Activated naive CD8-positive, alpha-beta T cell treated with anti-CD3 and anti-CD28 coated beads for 36 hours (primary cell): ENCODE measurements at places on chromosomes 16 and 17.
A peak's percentile ranks its signal among the peaks of the same experiment; 100 is the strongest.

DNA sequence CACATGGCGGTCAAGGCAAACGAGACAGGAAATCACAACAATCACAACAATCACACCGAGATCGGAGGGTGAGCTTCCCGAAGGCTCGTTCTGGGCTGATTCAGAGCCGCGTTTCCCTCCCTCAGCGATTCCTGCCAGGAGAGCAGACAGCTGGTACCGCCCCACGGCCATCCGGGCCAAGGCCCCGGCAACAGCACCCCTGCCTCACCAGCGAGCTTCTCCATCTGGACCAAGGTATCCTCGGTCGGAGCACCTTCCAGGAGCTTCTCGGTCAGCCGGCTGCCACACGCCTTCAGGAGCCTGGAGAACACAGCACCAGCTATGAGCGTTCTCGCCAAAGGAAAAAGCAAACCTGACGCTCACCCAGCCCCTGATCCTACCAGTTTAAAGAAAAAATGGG is 15.2 kb upstream of the PLD6 start:
- no peak for DNase-seq

DNA sequence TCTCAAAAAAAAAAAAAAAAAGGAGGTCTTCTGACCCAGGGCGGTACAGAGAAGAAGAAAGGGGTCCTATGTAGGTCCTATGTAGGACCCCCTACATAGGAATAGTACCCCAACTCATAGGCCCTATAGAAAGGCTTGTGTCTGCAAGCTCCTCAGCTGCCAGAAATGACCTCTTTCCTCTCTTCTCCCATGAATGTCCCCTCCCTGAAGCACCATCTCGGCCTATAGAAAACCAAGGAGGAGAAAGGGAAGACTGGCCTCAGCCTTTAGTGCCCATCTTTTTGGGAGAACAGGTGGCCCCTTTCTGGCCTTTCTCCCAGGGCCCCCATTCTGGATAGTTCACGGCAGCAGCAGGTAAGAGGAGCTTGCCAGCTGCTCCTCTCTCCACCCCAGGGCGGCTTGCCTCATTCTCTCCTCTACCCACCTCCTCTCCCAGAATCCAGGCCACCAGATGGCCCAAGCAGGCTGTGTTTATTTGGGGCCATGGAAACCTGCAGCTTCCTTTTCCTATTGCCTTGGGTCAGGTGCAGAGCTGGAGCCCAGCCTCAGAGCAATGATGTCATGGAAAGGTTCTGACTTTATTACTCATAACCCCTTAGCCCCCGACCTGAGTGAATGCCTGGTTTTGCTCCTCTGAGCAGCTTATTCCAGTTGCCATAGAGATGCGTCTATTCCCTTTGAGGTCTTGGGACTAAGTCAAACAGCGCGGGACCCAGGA is 1.6 kb upstream of the MRPL58 start:
- peak; percentile 41 for DNase-seq

- no peak for DNase-seq
Measured at GRCh38 chr17:48567209-48567608, 10.9 kb downstream of the HOXB4 start.

DNA sequence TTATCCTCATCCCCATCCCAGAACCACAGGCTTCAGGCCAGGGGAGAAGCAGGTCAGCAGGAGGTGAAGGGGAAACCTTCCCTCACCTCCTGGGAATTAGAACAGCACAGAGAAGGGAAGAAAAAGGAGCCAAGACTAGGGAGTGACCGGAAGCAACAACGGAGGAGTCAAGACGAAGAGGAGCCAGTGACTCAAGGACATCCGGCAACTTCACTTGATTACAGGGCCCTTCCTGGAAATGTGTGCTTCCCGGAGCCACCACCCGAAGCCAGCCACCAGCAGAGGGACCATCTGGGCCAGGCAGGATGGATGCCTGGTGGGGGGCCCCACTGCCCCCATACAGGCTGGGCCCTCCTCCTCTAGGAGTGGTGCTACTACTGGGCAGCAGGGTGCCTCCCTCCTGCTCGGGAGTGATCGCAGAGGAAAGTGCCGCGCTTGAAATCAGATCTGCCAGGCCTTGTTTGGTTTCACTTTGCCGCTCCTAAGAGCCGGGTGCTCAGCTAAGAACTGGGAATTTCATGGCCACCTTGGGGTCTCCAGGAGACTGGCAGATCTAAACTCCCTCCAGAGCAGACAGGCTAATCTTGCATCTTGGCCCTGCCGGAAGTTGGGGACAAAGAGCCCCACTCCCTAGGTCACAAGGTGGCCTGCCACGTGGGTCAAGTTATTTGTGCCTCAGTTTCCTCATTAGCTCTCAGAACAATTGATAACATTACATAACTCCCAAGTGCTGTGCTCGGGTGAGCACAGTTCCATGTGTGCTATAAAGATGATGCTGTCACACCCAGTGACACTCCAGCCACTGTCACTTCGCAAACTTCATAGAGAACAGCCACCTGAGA is 6.6 kb downstream of the CDC42EP4 start:
- no peak for DNase-seq

DNA sequence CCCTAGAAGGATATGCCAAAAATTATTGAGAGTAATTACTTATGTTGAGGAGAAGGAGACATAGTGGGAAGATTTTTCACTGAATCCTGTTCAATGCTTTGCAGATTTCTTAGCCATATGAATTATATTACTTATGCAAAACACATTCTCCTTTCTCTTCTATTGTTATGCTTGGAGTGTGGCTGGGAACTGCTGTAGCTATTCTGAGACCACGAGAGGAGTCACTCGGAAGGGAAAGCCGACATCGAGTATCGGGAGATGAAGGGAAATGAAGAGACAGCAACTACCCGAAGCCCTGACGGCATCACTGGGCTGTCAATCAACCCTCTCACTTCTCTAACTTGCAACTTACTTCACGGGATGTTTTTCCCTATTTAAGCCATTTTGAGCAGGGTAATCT is 39.6 kb downstream of the STX8 start:
- DNase-seq = no peak

GRCh38 chr16:22813223-22813947 is 577 bp upstream of the HS3ST2 start:
- peak; percentile 56 for DNase-seq

DNA sequence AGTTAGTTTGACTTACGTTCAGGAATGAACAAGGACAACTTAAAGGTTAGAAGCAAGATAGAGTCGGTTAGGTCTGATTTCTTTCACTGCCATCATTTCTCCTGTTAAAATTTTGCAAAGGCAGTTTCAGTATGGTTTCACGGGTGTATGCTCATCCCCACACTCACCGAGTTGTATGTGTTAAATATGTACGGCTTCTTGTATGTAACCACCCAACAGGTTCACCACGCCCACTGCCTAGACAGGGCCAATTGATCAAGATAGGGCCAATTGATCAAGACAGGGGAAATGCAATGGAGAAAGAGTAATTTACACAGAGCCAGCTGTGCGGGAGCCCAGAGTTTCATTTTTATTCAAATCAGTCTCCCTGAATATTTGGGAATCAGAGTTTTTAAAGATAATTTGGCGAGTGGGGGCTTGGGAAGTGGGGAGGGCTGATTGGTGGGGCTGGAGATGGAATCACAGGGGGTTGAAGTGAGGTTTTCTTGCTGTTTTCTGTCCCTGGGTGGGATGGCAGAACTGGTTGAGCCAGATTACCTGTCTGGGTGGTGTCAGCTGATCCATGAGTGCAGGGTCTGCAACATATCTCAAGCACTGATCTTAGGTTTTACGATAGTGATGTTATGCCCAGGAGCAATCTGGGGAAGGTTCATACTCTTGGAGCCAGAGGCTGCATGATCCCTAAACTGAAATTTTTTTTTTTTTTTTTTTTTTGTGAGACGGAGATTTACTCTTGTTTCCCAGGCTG is 62.4 kb upstream of the PLCG2 start:
- peak; percentile 23 for DNase-seq

GRCh38 chr17:28828294-28829040 is 14.1 kb downstream of the FAM222B start:
- DNase-seq = no peak

GRCh38 chr16:66146798-66147197 is 219.7 kb upstream of the CDH5 start:
- DNase-seq = no peak

GRCh38 chr17:79595921-79596320 is 14.9 kb downstream of the RBFOX3 start:
- no peak for DNase-seq

GRCh38 chr17:19900809-19901208 is 33.1 kb upstream of the ULK2 start:
- no peak for DNase-seq
